Activated CD8-positive, alpha-beta T cell treated with anti-CD3 and anti-CD28 coated beads, Interleukin-2, amount 10 ng/mL, durations not matched to agents 7 days and 5 days (primary cell): ENCODE measurements at places on chromosomes 5 and 9. TPM values are rescaled to one million over a fixed set of nuclear protein-coding genes. Genes with fewer than 3 reads are reported as not detected.

GRCh38 chr5:169653091-169653490 is 16.0 kb downstream of the DOCK2 start:
- H3K36me3 ChIP-seq, result peaks cover 78% of the 10 kb centered on the region
- H3K27me3 ChIP-seq, result no peaks in the 10 kb centered on the region
- H3K4me3 ChIP-seq, result no peak overlapping the region
- H3K27ac ChIP-seq, result peak overlapping the region; percentile 29
- H3K4me1 ChIP-seq, result peaks cover 95% of the 10 kb centered on the region
- DNase-seq, result no peak

- no peak overlapping the region for H3K27ac ChIP-seq
- DNase-seq, result no peak
- no peaks in the 10 kb centered on the region for H3K4me1 ChIP-seq
These were observed 21.4 kb downstream of the FREM1 start for GRCh38 chr9:14888875-14889274.

- H3K4me3 ChIP-seq, result no peak overlapping the region
- DNase-seq, result no peak
- H3K4me1 ChIP-seq, result peaks cover 6% of the 10 kb centered on the region
- no peak overlapping the region for H3K27ac ChIP-seq
- no peaks in the 10 kb centered on the region for H3K27me3 ChIP-seq
These were observed 57.4 kb downstream of the GOLPH3 start for GRCh38 chr5:32116574-32117313.

- peaks cover 77% of the 10 kb centered on the region for H3K4me1 ChIP-seq
- H3K27me3 ChIP-seq, result no peaks in the 10 kb centered on the region
- peaks cover 22% of the 10 kb centered on the region for H3K36me3 ChIP-seq
- DNase-seq, result peak; percentile 61
- peak overlapping the region; percentile 80 for H3K4me3 ChIP-seq
These were observed 197.8 kb downstream of the AUH start for GRCh38 chr9:91163773-91164471.

GRCh38 chr9:130845901-130846481 is 10.9 kb downstream of the ABL1 start:
- H3K27ac ChIP-seq, result no peak overlapping the region
- H3K27me3 ChIP-seq, result no peaks in the 10 kb centered on the region
- H3K4me3 ChIP-seq, result no peak overlapping the region
- no peak for DNase-seq
- peaks cover 9% of the 10 kb centered on the region for H3K4me1 ChIP-seq
- no peaks in the 10 kb centered on the region for H3K36me3 ChIP-seq

GRCh38 chr9:127693143-127693542 is 13.6 kb upstream of the CFAP157 start:
- H3K27me3 ChIP-seq, result no peaks in the 10 kb centered on the region
- no peak overlapping the region for H3K4me3 ChIP-seq
- H3K27ac ChIP-seq, result no peak overlapping the region
- DNase-seq, result no peak

DNA sequence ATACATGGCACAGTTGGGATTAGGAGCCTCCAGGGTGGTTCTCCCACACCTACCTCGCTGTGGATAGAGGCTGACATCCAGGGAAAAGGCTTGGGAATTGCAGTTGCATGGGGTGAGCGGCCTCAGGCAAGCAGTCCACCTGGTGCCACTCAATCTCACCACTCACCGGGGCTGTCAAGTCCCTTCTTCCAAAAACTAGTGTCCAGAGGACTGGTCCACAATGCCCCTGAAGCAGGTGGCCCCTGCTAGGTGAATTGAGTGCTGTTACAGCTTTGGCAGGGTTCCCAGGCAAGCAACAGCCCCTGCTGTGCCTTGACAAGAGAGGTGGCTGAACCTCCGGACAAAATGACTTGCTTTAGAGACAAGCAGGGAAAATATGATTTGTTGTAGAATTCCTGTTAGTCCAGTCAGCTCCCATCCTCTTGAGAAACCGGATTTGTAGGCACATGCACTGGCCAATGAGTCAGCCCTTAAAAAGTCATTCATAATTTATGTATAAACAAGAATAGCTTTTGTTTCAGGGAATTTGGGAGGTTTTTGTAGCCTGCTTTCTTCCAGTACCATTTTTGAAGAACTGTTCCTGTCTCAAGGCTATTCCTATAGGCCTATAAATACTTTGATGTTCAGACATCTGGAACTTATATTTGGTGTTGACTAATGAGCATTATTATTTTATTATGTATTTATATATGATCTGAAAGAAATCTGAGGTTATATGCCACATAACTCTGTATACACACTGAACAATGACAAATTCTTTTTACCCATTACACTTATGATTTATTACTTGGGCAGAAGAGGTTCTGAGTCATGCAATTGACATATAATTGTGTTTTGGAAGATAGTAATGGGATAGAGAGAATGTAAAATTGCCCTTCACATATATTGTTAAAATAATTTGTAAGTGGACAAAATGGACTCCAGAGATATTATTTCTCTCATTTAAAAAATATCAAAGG is 411.1 kb downstream of the ACTL7B start:
- no peaks in the 10 kb centered on the region for H3K27me3 ChIP-seq
- DNase-seq, result no peak

DNA sequence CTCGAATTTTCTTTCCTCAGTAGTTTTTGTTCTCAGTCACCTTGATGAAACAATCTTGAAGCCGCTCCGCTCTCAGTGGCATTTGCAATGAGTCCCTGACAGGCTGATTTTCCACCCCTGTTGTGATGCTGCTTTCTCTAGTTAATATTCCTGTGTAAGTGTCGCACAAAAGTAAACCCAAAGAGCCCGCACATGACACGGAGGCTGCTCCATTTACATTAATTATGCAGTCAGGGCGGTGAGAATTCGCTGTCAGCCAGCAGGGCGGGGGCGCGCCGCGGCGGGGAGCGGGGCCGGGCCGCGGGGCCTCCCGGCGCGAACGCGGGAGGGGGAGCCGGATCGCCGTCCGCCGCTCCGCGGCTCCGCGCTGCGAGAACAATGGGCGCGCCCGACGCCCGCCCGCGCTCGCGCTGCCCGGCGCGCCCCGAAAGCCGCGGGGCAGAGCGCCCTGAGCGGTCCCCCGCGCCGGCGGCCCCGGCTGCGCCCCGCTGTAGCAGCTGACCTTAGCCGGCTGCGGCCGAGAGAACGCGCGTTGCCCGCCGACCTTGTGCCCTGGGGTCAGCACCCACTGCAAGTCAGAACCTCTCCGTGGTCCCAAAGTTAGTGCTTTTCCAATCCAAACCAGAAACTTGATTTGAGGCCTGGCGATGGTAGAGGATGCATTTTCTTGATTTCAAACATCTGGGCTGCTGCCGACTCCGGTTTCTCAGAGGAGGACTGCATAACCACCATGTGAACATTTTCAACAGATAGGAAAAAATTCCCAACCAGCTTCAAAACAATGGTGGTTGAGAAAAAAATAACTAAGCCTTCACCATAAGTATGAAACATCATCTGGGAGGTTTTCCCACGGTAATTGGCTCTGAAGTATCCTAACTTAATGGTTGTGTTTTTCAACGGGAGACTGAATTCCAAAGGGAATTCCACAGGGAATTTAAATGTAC is 142.6 kb downstream of the PBX3 start:
- DNase-seq, result peak; percentile 29
- H3K4me1 ChIP-seq, result peaks cover 10% of the 10 kb centered on the region
- H3K36me3 ChIP-seq, result no peaks in the 10 kb centered on the region
- H3K27me3 ChIP-seq, result peaks cover 43% of the 10 kb centered on the region
- H3K27ac ChIP-seq, result no peak overlapping the region

The IFNA13 gene
- not detected for total RNA-seq

The SLC46A2 gene
- total RNA-seq, result not detected

The GPRIN1 gene
- 1.9 TPM for total RNA-seq

The ADAMTS19 gene
- total RNA-seq, result not detected

The PPP1R2B gene
- total RNA-seq, result 0.13 TPM
